ENCODE measurements at places on chromosomes 6 and 20. TPM values are rescaled to one million over a fixed set of nuclear protein-coding genes. Genes with fewer than 3 reads are reported as not detected.

DNA sequence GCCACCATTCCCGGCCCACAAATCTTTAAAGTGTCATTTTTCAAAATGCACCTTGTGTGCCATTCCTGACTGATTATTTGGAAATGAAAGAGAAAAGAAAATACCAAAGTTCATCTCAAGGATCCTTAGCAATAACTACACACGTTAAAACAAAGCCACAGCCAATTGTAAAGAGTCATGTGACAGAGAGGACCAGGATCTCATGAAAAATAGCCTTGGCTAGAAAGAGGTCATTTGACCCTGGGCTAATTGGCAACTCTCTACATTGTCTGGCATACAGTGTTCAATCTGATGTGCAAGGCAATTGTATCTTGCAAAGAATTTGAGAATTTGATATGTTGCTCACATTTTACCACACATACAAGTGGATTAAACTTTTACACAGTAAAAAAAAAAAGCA lies 31.6 kb upstream of the HLA-G start:
- DNase-seq: no peak

- no peak for DNase-seq
Observed at GRCh38 chr6:77231438-77232305, 231.6 kb downstream of the HTR1B start.

GRCh38 chr20:50023116-50023805 lies 40.5 kb downstream of the SNAI1 start:
- no peak for DNase-seq

DNA sequence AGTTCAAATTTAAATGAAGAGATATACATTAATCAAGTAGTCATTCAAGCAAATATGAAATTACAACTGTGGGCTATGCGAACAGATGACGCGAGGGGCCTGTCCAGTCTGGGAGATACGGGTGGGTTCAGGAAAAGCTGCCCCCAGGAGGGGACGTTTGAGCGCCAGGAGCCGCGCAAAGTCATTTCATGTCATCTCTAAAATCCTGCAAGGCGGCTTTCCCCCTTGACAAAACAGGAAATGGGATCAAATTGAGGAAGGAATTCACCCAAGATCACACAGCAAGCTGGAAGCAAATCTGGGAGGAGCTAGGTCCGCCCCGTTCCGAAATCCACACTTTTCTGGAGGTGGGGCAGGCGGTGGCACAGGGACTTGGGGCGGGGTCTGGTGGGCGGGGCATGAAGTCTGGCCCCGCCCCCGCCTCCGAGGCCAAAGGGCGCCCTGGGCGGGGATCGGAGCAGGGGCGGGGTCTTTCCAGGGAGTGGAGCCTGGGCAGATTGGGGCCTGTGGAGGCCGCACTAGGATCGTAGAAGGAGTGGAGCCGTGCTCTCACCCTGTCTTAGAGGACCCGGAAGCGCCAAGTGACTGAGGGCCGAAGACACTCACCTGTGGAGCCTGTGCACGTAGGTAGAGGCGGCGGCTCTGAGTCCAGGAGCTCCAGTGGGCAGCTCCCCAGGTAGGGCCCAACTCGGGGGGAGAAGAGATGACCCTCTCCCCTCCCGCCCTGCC lies at the start of gene LPIN3:
TSS of gene LPIN3 (plus strand) at position 495 of the 729 bp plus-strand sequence. CDS start 4,983 bp downstream, outside the sequence.
- no peak for DNase-seq

Gene HAO1
- total RNA-seq: not detected

Gene RIMS1
- total RNA-seq: 456 TPM

Gene TP53TG5
- total RNA-seq: not detected

Gene HLA-DQA1
- 0.16 TPM for total RNA-seq
